ENCODE measurements at places on chromosomes 3 and 15.

- DNase-seq: no peak
Measured at GRCh38 chr15:27696530-27696929, 402.6 kb downstream of the OCA2 start.

DNA sequence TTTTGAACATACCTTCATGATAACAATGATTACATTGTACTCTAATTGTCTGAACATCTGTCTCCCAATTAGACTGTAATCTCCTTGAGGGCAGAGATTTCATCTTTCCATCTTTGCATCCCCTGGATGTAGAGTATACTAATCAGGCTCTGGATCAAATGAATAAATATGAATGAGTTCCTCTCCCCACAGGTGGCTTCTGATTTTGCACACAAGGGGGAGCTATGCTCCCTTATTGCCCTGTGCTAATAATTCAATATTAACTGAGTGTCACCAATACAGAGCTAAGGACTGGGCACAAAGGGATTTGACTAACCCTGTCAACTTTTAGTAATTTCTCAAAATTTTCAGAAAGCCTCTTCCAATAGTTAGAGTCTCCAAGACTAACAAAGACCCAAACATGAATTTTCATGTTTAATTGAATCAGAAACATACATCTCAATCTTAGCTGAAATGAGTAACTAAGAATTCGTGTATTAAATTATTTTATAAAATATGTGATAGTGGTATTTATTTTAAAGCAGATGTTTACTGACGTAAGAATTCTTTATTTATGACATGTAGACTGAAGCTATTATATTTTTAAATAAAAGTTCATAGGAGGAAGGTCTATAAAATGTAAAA is 3.0 kb downstream of the DUOXA1 start:
- peak; percentile 65 for DNase-seq

- DNase-seq: no peak
Measured at GRCh38 chr15:40054605-40054854, 15.5 kb upstream of the SRP14 start.

- DNase-seq: no peak
Measured at GRCh38 chr3:19254784-19255338, 106.6 kb downstream of the KCNH8 start.

- DNase-seq: no peak
Measured at GRCh38 chr3:36124118-36124796, 256.0 kb upstream of the STAC start.

DNA sequence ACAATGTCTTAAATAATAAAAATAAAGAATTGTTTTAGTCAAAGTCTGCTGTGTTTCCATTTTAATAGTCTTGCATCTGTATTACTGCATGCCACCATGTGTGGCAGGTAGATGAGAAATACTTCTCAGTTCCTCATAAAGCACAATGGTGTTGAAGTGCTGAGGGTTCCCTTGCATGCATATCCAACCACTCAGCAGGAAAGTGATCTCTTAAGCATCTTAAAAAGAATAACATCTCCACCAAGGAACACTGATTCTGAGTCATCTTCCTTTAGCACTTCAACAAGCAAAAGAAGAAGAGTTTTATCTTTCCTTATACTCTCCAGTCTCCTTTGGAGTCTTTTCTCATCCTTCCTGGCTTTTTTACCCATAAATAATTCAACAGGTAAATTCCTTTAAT is 602.0 kb downstream of the TBL1XR1 start:
- no peak for DNase-seq

DNA sequence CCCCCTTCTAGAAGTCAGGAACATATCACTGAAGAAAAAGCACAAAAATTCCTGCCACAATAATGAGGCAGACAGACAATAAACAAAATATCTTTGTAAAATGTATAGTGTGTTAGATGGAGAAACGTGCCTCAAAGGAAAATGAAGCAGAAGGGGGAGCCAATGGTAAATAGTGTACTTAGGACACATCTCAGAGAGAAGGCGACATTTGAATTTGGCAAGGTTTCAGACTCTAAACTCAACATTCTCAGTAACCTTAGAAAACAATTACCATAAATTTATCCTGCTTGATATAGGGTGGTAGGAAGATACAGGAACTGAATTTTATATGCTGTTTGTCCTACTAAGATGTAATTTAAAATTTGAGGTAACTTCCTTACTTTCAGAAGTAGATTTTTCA is 52.6 kb upstream of the PTX3 start:
- no peak for DNase-seq

- DNase-seq: no peak
Measured at GRCh38 chr3:38985581-38985980, 66.2 kb downstream of the SCN11A start.

- peak; percentile 30 for DNase-seq
Measured at GRCh38 chr3:4584456-4585249, 91.5 kb downstream of the ITPR1 start.

DNA sequence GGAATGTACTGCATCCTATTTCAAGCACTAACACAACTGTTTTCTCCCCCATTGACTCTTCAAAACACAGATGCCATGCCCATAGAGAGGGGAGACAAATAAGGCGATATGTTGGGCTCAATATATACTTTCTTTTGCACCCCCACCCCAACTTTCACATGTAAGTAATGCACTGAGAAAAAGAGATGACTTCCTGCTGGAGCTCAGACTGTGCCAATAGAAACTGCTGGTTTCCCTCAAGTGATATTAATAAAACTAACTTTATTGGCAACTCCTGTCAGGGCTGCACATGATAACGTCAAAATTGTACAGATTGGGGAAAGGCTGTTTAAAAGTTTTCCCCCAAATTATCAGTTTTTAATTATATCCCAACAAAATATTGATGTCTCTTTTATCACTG is 163.0 kb downstream of the TNIK start:
- DNase-seq: no peak

DNA sequence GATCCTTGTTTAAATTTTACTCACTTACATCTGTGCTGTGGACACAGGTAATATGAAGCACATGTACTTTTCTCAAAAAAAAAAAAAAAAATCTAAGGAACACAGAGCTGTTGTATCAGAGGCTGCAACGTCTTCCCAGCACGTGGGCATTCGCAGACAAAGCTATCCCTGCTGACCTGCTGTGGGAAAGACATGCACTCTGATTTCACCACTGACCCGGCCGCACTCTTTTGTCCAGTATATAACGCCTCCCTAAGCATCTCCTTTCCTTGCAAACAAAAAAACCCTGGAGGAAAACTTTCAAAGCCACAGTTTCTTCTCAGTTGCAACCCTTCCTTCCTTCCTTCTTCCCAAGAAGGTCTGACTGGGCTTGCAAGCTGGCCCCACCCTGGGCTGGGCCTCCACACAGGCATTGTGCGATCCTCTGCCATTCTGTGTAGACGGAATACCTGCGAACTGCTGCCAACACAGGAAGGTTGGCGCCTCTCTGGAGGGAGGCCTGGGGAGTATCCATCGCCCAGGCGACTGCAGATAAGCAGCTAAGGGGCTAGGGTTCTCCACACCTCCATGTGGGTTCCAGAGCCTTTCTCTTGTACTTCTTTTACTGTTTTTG is 50.8 kb downstream of the SLC12A8 start:
- no peak for DNase-seq

- no peak for DNase-seq
Measured at GRCh38 chr3:72336821-72337479, 511.3 kb downstream of the SHQ1 start.

GRCh38 chr3:61538486-61538885 is 22.9 kb upstream of the PTPRG start:
- no peak for DNase-seq

DNA sequence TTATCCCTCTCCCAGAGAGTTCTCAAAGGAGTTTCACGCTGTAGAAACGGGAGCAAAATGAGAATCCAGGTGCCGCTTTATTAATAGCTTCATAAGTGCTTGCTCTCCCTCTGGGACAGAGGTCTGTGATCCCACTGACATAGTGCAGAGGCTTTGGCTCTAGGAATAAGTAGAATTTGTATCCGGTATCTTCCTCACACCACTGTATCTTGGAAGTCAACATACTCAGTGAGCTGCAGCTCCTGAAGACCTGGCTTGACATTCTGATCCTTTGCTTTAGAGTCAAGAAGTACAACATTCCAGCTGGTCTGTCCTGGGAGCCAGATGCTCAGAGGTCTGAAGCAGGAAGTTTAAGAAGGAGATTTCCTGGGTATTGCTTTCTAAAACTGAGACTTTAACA is 323.0 kb downstream of the LPP start:
- no peak for DNase-seq

DNA sequence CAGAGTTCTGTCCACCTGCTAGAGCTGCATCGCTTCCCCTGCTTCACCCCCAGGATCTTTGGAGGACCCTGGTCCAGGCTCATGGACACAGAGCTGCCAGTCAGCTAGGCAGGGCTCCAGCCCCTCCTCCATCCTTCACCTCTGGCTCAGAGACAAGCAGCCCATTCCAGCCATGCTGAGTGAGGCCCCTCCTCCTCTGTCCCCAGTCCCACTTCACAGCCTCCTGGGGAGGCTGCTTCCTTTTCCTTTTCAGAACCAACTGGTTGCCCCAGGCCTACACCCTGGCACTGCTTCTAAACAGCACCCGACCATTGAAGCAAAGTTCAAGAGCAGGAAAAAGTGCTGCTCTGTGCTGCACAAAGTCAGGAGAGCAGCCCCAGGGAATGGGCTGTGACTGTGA is 22.2 kb downstream of the IQSEC1 start:
- no peak for DNase-seq

GRCh38 chr15:27683121-27683520 is 416.0 kb downstream of the OCA2 start:
- DNase-seq: no peak

GRCh38 chr15:100385300-100386050 is 43.7 kb upstream of the ADAMTS17 start:
- DNase-seq: no peak

- no peak for DNase-seq
Measured at GRCh38 chr3:48784426-48785120, 63.1 kb downstream of the PRKAR2A start.

GRCh38 chr15:83323296-83323711 is 38.8 kb upstream of the BNC1 start:
- no peak for DNase-seq

DNA sequence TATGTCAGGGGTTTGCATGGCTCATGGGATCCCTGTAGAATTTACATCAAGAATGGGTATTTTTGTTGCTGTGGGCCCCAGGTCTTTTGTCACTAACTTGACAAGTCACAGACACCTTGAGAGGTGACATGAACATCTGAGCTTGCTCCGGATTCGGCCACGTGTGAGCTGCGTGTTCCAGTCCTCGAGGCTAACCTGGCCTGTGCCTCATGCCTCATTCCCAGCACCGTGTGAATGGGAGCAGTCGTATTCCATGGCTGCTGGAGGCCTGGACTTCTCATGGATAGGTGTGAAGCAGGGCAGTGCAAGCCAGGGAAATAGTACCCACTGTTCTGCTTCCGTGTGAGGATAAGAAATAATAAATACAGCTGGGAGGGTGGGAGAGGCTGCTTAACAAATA is 423.5 kb downstream of the OCA2 start:
- no peak for DNase-seq

DNA sequence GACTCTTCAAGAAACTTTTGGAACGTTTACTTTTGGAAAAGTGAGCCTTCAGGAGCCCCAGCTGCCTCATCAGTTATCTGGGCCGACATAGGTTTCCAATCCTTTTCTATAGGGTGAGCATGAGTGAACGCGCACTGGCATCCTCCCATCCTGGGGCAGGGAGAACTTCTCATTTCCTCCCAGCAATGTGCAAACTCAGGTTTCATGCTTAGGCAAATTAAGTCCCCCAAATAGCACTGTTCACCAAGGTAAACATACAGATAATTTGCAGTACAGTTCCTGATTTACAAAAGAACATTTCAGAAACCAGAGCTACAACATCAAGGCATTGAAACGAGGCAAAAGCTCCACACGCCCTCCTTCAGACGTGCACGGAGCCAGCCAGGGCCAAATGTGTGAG is 333.5 kb upstream of the NR2E3 start:
- no peak for DNase-seq

DNA sequence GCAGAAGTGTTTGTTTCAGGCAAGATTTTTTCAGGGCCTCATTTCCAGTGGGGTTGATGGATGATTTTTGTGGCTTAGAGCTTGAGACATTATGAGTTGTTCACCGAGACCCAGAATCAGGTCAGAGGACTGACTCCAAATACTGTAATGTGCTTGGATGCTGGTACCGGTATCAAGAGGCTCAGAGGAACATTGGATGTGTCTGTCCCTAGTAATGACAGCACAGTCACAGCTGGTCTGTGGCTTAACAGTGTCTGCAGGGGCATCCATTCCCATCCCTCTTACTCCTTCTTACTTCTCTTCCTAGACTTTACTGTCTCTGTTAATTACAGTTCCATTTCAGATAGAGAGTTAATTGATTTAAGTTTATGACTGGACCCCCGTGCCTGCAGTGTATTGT is 107.8 kb downstream of the PTPRG start:
- DNase-seq: no peak

DNA sequence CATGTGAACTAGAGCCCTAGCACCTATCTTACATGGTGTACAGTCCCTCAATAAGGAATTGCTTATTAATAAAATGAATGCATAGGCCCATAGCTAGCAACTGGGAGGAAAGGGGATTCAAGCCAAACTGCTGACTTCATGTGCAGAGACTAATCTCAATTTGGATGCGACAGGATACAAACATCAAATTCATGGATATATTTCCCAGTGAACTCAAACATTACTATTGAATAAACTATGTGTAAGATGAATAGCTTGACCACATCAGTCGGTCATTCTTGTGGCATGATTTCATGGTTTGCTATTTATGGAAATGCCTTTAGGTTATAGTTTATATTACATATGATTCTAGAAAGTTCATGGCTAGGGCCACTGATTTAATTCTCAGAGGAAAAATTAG is 268.6 kb upstream of the SLITRK3 start:
- no peak for DNase-seq

DNA sequence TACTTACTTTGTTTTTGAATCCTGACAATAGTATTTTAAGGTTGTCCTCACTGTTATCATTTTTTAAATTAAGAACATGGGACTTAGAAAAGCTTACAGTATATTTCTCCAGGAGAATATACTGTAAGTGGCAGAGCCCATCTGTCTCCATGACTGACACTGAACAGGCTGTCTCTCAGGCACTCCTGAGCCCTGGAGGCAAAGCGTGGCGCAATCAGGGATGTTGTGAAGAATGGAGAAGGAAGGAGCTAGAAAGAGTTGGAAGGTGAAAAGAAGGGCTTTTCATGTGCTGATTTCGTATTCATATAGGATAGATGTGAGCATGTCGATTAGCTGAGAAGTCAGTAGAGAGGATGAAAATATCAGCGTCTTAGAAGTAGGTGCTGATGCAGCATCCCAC is 41.5 kb downstream of the FGF12 start:
- DNase-seq: no peak

DNA sequence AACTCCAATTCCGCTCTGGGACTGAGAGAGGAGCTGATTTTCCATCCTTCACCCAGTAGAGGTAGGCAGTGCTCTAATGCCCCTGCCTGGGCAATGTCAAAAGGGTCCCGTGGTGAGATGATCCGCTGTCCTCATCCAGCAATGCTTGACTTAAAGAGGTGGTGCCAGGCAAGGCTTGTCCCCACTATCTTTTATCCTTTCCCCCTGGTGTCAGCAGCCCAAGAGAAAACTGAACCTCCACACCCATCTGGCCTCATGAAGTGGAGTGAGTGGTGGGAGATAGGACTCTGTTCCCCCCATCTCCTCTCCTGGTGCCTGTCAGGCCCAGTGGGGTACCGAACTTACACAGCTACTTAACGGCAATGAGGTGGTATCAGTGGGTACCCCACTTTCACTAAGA is 107.1 kb downstream of the ABHD5 start:
- no peak for DNase-seq
